ENCODE measurements at places on chromosomes 11 and 22.

- DNase-seq: no peak
These were observed 20.3 kb upstream of the ARHGAP8 start for GRCh38 chr22:44732017-44732561.

DNA sequence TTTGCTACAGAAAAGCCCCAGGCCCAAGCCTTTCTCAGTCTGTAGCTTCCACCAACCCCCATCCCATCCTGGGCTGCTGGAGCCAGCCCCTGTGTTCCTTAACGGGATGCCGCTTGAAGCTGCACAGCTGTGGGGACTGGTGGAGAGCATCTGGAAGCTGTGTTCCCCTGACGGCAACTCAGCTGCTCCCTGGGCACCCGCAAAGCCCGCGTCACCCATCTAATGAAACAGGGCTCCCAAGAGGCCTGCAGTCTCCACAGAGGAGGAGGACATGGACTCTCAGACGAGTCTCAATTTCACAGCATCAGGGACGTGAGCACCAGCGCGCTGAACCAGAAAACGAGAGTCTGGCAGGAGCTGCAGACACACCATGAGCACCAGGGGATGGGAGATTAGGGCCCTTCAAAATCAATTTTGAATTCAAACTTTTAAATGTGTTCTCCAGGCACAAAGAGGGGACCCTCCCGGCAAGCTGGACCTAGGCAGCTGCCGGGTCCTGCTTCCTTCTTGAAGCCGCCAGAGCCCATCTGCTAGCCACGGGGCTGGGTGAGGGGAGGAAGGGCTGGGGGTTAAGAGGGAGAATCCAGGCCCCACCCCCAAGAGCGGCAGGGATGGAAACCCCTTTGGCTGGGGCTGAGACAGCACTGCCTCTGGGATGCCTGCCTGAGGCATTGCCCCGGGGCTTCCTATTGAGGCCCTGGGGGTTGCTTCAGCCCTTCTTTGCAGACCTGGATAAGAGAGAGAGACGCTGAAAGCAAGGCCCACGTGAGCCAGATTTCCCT is 21.0 kb downstream of the LMO1 start:
- DNase-seq: no peak

GRCh38 chr11:9003573-9004182 is at the start of gene NRIP3:
NRIP3 (minus strand) TSS chr11:9004001; CDS start chr11:9003935, 66 bp downstream.
- no peak for DNase-seq

DNA sequence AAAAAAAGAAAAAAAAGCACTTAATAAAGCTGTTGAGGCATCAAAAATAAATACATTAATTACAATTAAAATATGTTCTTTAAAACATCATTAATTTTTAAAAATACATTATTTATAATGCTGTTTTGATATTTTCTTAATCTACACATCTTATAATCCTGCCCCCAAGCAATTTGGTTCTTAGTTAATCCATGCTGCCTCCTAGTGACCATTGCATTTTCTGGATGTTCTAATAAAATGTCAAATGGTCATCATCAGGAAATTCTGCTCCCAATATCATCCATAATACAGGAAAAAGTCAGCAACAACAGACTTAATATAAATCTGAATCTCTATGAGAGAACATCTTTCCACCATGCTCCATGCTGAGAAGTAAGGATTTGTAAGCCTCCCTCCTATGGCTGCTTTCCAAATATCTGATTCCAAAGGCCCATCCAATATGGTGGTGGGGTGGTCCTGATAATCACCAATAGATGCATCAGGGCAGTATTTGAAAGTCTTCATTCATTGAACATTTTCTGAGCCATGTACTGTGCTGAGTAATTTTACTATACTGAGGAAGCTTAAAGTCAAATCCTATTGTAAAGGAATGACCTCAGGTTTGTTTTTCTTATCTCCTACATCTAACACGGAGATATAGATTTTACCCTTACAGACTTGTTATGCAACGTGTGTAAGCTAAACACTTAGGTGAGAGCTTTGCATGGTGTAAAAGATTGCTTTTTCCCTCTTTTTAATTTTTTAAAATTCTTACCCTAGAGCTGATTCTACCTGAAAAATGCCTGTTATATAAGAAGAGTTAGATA is 124.7 kb upstream of the BMAL1 start:
- no peak for DNase-seq

DNA sequence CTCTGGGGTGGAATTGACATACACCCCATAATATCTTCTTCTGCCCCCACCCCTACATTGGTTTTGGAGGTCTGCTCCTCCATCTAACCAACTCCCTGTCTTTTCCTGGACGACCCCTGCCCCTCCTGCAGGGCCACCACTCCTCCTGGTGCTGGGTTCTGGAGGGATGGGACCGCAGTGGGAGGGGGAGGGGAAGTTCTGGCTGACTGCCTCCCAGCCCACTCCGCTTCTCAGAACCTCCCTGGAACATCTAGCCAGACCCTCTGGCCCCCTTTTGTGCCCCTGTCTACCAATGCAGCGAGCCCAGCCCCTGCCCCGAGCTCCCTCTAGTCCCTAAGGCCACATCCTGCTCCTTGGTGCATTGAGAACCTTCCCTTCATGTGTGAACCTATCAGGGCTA is 1.2 kb downstream of the MYRF start:
- DNase-seq: no peak

DNA sequence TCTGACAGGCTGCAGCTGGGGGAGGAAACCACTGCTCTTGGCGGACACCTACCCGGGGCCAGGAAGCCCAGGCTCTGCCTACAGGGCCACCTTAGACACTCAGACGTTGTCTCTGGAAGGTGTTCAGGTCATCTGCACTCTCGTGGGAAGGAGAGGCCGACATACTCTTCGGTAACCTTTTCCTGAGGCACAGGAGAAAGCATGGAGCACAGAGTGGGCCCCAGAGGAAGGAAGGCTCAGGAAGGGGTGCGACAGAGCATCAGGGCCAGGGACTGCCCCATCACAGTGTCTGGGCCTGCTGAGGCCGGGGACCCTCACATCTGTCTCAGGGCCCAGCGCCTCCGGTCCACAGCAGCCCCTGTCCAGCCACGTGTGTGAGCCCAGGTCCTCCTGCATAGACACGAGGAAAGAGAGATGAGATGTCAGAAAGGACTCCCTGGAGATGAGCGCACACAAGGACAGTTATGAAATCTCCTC is 18.2 kb upstream of the TUB start:
- no peak for DNase-seq

GRCh38 chr11:68412593-68413475 is 47.7 kb upstream of the PPP6R3 start:
- peak; percentile 27 for DNase-seq

- DNase-seq: no peak
These were observed 53.4 kb upstream of the ANO1 start for GRCh38 chr11:70024773-70025045.

- no peak for DNase-seq
These were observed 213.3 kb downstream of the CADM1 start for GRCh38 chr11:115290893-115291292.

- DNase-seq: no peak
These were observed 56.6 kb upstream of the DRD2 start for GRCh38 chr11:113531575-113532451.

DNA sequence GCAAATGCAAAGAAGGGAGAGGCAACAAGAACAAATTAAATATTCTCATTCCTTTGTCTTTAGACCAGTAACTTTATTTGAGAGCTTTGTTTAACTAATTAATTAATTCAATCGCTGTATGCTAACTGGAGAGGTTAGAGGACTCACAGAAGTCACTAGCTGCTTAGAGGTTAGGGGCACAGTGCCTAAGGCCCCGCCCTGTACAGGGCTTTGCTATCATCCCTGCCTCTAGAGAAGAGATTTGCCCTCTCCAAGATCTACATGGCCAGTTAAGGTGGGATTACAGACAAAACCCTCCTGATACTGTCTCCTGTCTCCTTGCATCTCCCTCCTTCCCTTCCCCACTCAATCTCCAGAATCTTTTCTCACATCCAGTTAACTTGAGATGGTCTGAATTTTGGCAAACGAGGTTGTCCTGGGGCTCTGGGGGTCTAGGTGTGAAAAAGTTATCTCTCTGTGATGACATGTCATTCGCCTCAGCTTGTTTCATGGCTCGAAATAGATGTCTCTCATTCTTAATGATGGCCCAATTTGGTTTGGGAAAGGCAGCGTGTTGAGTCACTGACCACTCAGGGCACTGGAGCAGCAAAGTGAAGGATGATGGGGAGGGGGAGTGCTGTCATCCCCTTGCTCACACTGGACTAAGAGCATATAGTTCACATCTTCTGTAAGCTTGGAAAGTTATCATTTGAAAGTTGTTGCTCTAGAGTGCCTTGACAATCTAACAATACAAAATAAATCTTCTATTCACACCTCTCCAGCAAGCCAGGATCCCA is 190.9 kb downstream of the KIRREL3 start:
- no peak for DNase-seq

GRCh38 chr11:80388536-80388935 is 947.7 kb upstream of the TENM4 start:
- no peak for DNase-seq

GRCh38 chr11:12016246-12016645 is 7.8 kb upstream of the DKK3 start:
- no peak for DNase-seq

- DNase-seq: no peak
These were observed 7.9 kb upstream of the SPON1 start for GRCh38 chr11:13954591-13954990.

GRCh38 chr11:120013325-120014250 is 124.3 kb downstream of the TRIM29 start:
- DNase-seq: no peak

- no peak for DNase-seq
These were observed 430.0 kb downstream of the FAM181B start for GRCh38 chr11:82303671-82304070.

DNA sequence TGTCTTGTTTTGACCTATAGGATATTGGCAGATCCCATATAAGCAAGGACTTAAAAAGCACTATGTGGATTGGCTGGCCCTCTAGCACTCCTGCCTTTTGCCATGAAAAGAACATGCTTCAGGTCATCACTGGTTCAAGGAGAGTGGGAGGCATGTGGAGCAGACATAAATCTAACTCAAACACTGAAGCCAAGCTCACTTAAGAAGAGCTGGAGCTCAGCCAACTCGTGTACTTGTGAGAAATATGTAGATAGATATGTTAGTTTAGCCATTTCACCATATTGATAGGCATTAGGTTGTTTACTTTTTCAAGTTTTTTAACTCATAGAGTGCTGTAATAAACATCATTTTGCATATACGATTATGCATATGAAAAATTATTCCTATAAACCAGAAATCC is 19.9 kb upstream of the BBOX1 start:
- DNase-seq: no peak

DNA sequence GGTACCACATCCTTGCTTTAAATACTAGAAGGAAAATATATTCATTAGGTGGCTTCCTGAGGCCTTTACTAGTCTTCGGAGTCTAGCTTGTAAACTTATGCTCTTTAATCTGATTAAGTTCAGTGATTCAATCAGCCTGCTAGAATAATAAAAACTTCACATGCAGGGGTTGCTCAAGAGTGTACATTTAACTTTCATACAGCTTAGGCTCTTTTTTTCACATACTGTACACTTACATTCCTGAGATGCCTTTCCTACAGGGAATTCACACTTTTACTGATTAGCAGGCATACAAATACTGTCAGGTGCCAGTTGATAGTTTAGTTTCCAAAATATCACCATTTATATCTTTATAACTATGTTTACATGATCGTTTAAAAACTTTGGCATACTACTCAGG is 3.2 kb upstream of the ANO5 start:
- no peak for DNase-seq

DNA sequence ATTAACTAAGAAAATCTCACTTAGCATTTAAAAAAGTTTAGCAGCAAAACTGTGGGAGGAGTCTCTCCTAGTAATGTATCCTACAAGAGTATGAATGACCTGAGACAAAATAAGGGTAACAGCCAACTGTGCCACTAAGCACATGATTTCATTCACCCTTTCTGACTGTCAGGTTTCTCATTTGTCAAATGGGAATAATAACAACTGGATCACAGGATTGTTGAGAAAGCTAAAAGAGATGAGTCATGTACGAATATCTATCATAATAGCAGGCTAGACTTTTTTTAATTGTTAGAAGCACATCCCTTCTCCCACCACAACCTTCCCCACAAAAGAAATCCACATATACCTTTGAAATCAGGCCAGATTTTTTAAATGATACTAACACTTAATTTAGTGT is 39.5 kb downstream of the MTMR2 start:
- no peak for DNase-seq
